Type B pancreatic cell (in vitro differentiated cells): ENCODE measurements at places on chromosomes 1 and 21. TPM values are rescaled to one million over a fixed set of nuclear protein-coding genes. Genes with fewer than 3 reads are reported as not detected.

GRCh38 chr1:90558126-90558525, 159.0 kb downstream of the BARHL2 start:
- H3K4me3 ChIP-seq = no peak overlapping the region
- H3K4me1 ChIP-seq = no peaks in the 10 kb centered on the region

- H3K4me3 ChIP-seq = no peak overlapping the region
- H3K36me3 ChIP-seq = no peaks in the 10 kb centered on the region
- H3K27me3 ChIP-seq = no peaks in the 10 kb centered on the region
- DNase-seq = no peak
Measured at GRCh38 chr1:2962061-2962460, 59.2 kb upstream of the ACTRT2 start.

DNA sequence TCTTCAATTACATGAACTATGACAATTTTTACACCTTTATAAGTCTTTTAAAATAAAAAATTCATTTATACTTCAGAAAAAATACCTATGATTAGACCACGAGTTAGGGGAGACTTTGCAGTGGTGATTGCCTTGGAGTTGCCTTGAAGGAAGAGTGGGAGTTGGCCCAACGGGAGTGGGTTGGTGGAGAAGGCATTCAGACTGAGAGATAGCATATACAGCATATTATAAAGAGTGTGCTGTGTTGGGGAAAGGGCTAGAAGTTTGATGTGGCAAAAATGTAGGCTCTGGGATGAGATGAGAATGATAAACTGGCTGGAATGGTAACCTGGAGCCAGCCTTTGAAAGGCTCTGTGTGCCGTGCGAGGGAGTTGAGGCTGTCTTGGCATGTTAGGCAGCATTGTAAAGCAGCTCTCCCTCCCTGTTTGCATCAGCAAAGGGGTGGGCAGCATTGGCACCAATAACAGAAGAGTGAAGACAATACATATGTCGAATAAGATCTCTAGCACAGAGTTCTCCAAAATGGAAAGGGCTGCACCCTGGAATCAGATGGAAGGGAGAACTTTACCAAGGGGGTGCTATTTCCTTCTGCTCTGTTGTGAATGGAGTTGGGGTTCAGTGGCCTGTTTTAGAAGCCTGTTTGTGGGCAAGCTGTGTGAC, 24.4 kb downstream of the MPZL1 start:
- H3K4me3 ChIP-seq = no peak overlapping the region
- peaks cover 13% of the 10 kb centered on the region for H3K36me3 ChIP-seq
- no peak for DNase-seq
- H3K4me1 ChIP-seq = peaks cover 28% of the 10 kb centered on the region

DNA sequence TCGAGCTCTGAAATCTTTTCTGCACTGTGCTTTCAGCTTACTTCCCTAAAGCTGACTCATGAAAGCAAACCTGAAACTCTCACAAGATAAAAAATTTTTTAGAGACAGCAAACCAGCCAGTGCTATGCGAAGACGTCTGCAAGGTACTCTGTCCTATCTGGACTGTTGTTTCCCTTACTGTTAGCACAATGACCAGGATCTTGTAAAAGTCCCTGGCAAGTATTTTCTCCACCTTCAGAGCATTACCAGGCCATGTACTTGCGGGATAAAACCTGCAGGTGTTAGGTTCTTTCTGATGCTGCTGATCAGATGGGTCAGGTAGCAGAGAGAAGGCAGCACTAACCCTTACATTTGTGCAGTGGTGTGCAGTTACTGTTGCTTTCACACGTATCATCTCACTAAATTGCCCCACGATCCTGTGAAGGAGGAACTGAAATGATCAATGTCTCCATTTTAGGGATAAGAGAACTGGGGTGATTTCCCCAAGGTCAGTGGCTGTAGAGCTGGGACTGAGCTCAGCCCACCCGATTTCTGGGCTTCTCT, 56.6 kb downstream of the PLXNA2 start:
- H3K4me1 ChIP-seq = peaks cover 69% of the 10 kb centered on the region
- H3K36me3 ChIP-seq = peaks cover 50% of the 10 kb centered on the region
- peak overlapping the region; percentile 56 for H3K27ac ChIP-seq
- H3K4me3 ChIP-seq = no peak overlapping the region

- H3K27me3 ChIP-seq = no peaks in the 10 kb centered on the region
- H3K4me1 ChIP-seq = peaks cover 5% of the 10 kb centered on the region
- peak overlapping the region; percentile 24 for H3K27ac ChIP-seq
- DNase-seq = no peak
- H3K36me3 ChIP-seq = peaks cover 31% of the 10 kb centered on the region
Measured at GRCh38 chr1:217435204-217435603, 195.7 kb downstream of the GPATCH2 start.

- peaks cover 20% of the 10 kb centered on the region for H3K36me3 ChIP-seq
- no peak for DNase-seq
- no peak overlapping the region for H3K4me3 ChIP-seq
- peak overlapping the region; percentile 1 for H3K27ac ChIP-seq
Measured at GRCh38 chr1:183533617-183534174, 56.6 kb downstream of the NCF2 start.

- H3K27me3 ChIP-seq = peaks cover 22% of the 10 kb centered on the region
- H3K36me3 ChIP-seq = no peaks in the 10 kb centered on the region
- no peak for DNase-seq
- no peak overlapping the region for H3K4me3 ChIP-seq
- no peak overlapping the region for H3K27ac ChIP-seq
Measured at GRCh38 chr1:203396595-203397194, 45.8 kb upstream of the FMOD start.

- no peak overlapping the region for H3K27ac ChIP-seq
- no peaks in the 10 kb centered on the region for H3K27me3 ChIP-seq
- no peaks in the 10 kb centered on the region for H3K36me3 ChIP-seq
- peaks cover 10% of the 10 kb centered on the region for H3K4me1 ChIP-seq
Measured at GRCh38 chr1:182658055-182658454, 26.3 kb downstream of the RGS8 start.

- no peak overlapping the region for H3K4me3 ChIP-seq
- peak overlapping the region; percentile 25 for H3K27ac ChIP-seq
- no peaks in the 10 kb centered on the region for H3K27me3 ChIP-seq
- peaks cover 25% of the 10 kb centered on the region for H3K4me1 ChIP-seq
- H3K36me3 ChIP-seq = no peaks in the 10 kb centered on the region
- DNase-seq = no peak
Measured at GRCh38 chr1:113058941-113059706, 13.9 kb upstream of the LRIG2 start.

DNA sequence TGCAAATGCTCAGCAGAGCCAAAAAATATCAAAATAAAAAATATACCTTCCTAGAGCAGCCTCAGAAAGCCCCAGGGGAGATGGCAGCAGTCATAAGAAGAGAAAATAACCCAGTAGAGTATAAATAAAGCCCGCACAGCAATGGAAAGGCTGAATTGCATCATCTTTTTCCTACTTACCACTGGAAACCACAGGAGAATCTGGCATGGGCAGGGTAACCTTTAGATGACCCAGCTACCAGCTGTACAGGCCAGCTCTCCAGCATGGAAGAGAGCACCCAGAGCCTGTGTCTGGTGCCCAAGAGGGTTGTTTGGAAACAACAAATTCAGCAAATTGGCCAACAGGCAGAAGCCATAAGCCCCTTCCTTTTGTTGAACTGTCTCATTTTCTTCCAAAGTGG, 253.1 kb downstream of the OMA1 start:
- H3K36me3 ChIP-seq = no peaks in the 10 kb centered on the region
- H3K27ac ChIP-seq = no peak overlapping the region
- no peaks in the 10 kb centered on the region for H3K4me1 ChIP-seq
- no peak for DNase-seq
- H3K27me3 ChIP-seq = peaks cover 3% of the 10 kb centered on the region
- no peak overlapping the region for H3K4me3 ChIP-seq

DNA sequence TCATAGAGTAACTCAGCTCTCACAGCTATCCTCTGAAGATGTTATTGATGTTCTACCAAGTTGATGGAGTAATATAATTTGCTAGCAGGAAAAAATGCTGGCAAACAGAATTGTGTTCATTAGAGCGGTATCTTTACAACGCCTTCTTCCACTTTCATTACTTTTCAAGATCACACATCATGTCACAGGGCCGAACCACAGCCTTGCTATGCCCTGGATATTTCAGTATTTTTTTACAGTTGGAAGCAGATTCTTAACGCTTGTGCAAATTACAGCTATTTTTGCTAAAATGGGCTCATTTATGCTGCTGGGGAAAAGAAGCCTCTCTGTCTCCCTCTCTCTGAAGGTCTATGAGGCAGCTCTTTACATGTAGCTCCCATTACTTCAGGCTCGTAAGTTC, 632.2 kb downstream of the KIF26B start:
- H3K27ac ChIP-seq = no peak overlapping the region
- H3K27me3 ChIP-seq = no peaks in the 10 kb centered on the region
- no peak overlapping the region for H3K4me3 ChIP-seq
- DNase-seq = no peak
- peaks cover 17% of the 10 kb centered on the region for H3K4me1 ChIP-seq

DNA sequence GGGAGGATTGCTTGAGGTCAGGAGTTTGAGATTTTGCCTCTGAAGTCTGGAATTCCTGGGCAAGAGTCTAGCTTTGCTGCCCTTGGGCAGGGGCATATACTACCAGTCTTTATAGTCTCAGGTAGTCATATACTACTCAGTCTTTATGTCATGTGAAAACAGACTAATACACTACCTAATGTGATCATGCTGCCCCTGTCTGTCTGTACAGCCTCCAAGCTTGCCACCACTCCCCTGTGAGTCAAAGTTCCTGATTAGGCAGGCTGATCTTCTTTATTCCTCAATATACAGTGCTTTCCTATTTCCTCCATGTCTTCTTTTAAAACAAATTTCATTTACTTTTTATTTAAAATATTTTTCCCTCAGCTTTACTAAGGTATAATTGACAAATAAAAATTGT, 105.3 kb upstream of the BEND5 start:
- no peaks in the 10 kb centered on the region for H3K36me3 ChIP-seq
- H3K27ac ChIP-seq = no peak overlapping the region
- no peak overlapping the region for H3K4me3 ChIP-seq
- no peak for DNase-seq
- no peaks in the 10 kb centered on the region for H3K4me1 ChIP-seq

DNA sequence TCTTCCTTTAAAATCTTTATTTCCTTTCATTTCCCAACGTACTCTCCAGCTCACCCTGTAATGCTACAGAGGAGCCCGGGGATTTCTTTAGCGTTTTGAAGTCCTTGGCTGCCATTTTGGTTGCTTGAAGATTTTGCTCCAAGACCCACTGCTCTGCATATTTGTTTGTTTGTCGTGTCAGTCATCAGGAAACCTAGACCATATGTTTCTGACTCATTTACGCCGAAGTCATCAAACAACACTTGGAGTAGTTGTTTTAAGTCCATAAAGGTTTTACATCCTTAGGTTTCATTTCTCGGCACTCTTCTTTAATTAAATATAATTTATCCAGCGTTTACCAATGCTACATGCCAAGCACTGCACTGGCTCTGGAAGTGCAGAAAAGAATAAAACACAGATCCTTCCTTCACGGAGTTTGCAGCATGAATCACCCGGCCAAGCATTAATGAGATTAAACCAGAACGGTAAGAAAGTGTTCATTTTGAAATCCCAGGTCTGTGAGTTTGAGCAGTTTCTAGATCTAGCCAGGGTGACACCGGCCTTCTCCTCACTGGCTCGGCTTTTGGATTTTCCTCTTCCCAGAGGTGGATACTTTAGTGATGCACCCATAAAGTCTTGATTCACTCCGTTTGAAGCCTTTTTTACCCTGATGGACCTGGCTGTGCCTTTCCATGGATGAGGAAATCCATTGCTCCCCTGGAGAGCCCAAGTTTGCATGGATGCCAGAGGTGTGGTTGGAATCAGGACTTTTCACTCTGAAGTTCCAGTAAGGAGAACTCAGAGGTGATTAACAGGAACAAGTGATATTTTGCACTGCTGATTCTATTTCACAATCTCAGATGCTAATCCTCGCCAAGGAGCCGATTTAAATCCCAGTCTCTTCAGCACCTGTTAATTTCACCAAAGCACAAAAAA, 109.3 kb downstream of the KAZN start:
- H3K27me3 ChIP-seq = no peaks in the 10 kb centered on the region
- H3K4me1 ChIP-seq = peaks cover 5% of the 10 kb centered on the region
- H3K27ac ChIP-seq = no peak overlapping the region
- no peak overlapping the region for H3K4me3 ChIP-seq
- DNase-seq = no peak

The S100A13 gene
- 58.3 and 102 TPM in 2 replicates for total RNA-seq

The NMNAT2 gene
- 3.7 and 8.2 TPM in 2 replicates for total RNA-seq

DNA sequence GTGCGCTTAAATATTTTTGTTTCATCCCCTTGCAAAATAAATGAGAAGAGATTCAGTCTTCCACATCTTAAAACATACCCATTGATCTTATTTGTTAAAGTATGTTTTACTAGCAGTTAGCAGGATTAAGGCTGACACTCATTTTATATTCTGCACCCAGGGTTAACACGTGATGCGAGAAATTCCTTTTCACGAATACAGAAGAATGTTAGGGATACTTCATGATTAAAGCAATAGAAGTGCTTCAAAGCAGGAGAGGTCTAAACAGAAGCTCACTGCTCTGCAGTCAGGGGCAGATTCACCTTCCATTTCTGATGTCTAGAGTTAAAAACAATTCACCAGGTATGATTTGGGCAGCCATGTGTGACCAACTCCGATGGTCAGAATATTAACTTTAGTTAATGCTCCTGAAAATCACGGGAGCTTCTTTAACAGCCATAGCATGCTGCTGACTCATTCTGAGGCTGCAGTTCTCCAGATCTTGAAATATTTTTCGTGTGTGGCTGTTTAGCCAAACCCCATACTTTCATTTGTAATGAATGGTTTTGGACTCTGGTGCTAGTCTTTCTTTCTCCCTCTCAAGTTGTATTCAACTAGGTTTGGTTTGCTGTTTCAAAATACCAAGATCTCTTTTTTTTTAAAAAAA, 19.7 kb downstream of the BCAR3 start:
- peaks cover 41% of the 10 kb centered on the region for H3K36me3 ChIP-seq
- peak overlapping the region; percentile 69 for H3K4me3 ChIP-seq
- H3K27ac ChIP-seq = peak overlapping the region; percentile 93
- H3K4me1 ChIP-seq = peaks cover 48% of the 10 kb centered on the region
- DNase-seq = no peak

The INAVA gene
- 37.6 and 38.4 TPM in 2 replicates for total RNA-seq

DNA sequence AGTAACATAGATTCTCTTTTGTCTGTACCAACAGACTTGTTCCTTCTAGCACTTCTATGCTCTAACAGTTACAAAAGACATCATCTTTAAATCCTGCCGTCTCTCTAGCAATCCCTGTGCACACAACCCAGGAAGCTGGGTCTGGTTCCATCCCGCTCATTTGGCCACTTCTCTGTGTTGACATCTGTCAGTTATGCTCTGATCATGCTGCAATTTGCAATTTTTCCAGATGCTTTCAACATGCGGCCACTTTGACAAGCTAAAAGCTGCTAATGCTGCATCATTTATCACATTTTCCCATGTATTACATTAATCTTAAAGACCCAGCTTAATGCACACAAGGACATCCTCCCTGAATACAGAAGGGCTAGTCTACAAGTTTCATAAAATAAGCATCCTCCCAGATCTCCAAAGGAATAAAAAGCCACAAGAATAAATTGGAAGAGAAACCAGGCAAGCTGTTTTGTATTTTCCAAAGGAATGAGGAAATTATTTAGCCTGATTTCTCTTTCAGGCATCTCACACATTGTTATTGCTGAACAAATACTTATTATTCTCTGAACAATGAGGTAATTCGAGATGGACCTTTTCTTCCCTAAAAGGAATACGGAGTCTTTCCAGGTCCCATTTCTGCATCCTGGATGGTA, 19.0 kb upstream of the LRRC52 start:
- no peaks in the 10 kb centered on the region for H3K36me3 ChIP-seq
- DNase-seq = no peak
- no peak overlapping the region for H3K27ac ChIP-seq
